ENCODE measurements at places on chromosomes 16 and 17. TPM values are rescaled to one million over a fixed set of nuclear protein-coding genes. Genes with fewer than 3 reads are reported as not detected.
A peak's percentile ranks its signal among the peaks of the same experiment; 100 is the strongest.

Gene HOXB2
- polyA plus RNA-seq = 33.8 TPM

Gene SHISA9
- polyA plus RNA-seq = not detected

Gene CEP295NL
- 0.31 TPM for polyA plus RNA-seq

Gene SPN
- polyA plus RNA-seq = not detected

Gene ADAM11
- 0.46 TPM for polyA plus RNA-seq

Gene HOXB13
- polyA plus RNA-seq = not detected

Gene CBX8
- polyA plus RNA-seq = 3.2 TPM

DNA sequence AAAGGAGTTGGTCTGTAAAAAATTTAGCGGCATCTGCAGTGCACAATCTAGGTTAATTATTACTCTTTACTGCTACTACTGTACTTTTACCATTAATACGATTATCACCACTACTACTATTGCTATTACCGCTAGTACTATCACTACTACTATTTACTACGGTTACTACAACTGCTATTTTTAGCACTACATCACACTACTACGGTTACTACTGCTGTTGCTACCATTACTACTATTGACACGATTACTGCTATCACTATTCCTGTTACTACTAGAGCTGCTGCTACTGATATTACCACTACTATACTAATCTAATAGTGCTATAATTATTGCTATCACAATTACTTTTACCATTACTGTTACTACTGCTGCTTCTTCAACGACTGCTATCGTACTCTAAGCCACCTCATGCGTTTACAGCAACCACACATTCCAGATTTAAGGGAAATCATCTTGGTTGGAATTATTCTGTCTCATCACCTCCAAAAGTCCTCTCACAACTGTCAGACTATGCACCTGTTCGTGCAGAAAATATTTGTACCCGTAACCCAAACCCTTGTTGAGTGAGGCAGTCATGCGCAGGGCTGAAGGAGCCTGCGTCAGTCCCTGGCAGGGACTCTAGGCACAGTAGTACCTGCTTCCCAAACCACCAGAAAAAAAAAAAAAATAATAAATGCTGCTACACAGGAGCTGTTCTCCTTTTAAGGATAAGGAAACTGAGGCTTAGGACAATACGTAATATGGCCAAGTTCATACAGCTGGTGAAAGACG, 59.5 kb downstream of the MAF start:
- no peak overlapping the region for H3K27ac ChIP-seq
- no peaks in the 10 kb centered on the region for H3K36me3 ChIP-seq
- H3K27me3 ChIP-seq = no peaks in the 10 kb centered on the region
- H3K4me1 ChIP-seq = no peaks in the 10 kb centered on the region
- no peak for DNase-seq
- no peak overlapping the region for H3K4me3 ChIP-seq

DNA sequence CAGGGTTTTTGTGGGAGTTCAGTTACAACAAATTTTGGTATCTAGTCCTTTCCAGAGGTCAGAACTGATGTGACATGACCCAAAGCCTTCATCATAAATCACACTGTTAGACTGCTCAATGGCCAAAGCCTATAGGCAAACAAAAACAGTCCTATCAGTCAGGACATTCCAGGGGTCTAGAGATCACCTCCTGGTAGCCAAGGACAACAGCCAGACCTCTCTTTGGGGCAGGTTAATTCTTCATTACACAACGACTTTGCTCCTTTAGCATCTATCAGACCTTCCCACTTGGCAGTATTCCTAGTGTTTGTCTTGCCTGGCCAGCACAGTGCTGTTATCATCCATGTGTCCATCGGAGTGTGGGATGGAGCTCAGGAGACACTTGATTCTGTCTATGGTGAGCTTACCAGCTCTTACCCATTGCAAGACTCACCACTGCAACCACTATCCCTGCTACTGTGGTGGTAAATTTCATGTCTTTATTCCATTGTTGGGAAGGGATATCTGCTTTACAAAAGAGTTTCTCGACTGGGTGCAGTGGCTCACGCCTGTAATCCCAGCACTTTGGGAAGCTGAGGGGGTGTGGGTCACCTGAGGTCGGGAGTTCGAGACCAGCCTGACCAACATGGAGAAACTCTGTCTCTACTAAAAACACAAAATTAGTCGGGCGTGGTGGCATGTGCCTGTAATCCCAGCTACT, 95.5 kb upstream of the DHX40 start:
- no peaks in the 10 kb centered on the region for H3K36me3 ChIP-seq
- peaks cover 13% of the 10 kb centered on the region for H3K27me3 ChIP-seq
- no peak overlapping the region for H3K27ac ChIP-seq
- H3K4me3 ChIP-seq = no peak overlapping the region
- no peaks in the 10 kb centered on the region for H3K4me1 ChIP-seq

DNA sequence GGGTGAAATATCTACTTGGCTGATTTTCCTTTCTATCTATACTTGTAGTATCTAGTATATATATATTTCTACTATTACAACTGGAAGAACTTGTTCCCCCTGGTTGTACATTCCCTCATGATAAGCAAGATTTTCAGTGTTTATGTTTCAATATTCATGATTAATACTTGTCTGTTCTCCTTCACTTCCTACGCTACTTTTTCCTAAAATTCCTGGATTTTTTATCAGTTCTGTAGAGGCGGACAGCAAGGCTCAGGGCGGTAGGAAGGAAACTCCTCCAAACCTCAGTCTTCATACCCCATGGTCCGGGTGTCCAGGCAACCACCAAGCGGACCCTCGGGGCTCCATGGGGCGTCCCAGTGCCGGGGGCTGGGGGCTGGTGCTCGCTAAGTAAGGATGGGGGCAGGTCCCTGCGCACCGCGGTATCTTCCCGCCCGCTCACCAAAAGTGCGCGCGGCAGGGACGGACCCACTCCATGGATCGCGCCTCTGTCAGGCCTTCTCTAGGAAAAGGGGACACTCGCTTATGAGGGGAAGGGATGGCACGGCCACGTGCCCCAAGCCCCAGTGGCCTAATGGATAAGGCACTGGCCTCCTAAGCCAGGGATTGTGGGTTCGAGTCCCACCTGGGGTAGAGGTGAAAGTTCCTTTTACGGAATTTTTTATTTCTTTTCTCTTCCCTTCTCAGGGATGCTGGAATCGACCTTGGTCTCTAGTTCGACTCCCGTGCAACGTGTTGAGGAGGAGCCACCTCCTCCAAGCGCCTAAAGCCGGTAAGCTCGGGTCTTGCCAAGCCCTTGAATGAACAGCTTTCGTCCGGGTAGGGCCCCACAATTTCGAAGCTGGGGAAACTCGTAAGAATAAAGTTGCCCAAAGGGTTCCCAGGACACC, 13.2 kb downstream of the ATP5PD start:
- H3K36me3 ChIP-seq = peaks cover 3% of the 10 kb centered on the region
- peaks cover 2% of the 10 kb centered on the region for H3K4me1 ChIP-seq
- H3K27me3 ChIP-seq = no peaks in the 10 kb centered on the region
- no peak overlapping the region for H3K27ac ChIP-seq
- peak; percentile 90 for DNase-seq

Measured in IMR-90 (cell line).